ENCODE measurements at places on chromosomes 1 and 21.

GRCh38 chr1:9476790-9477463, 62.3 kb upstream of the SLC25A33 start:
- DNase-seq: peak; percentile 77

- DNase-seq: no peak
Measured at GRCh38 chr1:77977989-77978292, 931 bp downstream of the FUBP1 start.

DNA sequence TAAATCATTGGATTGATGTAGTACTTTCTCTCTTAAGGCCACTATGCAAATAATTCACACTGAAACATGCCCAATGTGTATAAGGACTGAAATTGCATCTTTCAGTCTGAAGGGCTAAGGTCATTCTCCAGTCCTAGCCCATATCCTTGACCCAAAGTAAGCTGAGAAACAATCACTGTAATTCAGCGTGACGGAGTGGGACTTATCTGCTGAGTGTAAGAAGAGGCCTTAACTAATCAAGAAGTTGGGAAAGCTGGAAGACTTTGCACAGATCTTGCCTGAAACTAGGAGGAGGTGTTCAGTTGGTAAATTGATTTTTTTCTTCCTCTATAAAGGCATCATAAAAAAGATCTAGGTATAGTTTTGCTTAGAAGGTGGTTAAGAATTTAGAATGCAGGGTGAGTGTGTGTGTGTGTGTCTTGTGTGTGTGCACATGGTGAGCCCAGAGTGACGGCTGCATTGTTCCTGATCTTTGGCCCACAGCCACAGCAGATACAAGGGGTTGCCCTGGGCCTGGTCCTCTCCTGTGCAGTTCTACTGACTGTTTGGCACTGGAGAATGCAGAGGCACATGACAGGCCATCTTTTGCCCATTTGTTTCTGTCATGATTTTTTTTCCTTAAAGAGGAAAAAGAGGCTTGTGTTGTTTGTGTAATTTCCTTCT, 13.3 kb upstream of the PPP2R5A start:
- DNase-seq: no peak

DNA sequence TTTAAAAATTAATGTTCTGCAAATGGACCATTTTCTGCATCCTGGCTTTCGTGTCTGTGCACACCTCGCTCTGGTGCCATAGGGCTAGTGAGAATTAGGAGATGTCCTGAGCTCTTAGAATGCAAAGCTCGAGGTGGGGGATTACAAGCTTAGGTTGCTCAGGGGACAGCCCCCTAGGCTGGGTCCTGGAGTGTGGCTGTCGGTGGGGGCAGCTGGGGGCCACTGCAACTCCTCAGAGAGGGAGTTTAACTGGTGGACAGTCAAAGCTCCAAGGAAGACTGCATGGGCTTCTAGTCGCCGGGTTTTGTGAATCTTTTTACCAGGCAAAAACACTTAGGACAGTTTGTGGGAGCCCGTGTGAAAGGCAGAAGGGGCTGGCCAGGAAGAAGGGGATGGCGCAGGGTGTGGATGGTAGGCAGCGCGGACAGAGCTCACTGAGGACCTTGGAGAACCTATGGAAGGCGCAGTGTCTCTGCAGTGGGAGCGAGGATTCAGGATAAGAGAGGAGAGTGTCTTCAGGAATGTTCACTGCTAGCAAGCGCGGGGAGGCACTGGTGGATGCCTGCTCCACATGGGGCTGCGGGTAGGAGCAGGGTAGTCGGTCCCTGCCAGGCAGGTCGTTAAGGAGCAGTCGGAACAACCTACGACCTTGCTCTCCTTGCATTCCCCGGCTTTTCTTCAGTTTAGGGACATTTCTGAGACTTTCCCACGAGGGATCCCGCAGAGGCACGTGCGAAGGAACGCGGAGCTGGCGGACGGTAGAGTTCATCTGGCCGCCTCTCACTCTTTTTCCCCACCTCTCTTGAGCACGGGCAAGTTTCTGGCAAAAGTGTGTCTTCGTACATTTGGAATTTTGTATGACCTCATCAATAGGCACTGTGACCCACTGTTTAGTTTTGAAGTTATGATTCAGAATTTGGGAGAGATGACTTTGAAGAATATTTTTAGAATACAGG, 12.9 kb upstream of the KCNE1 start:
- DNase-seq: peak; percentile 24

DNA sequence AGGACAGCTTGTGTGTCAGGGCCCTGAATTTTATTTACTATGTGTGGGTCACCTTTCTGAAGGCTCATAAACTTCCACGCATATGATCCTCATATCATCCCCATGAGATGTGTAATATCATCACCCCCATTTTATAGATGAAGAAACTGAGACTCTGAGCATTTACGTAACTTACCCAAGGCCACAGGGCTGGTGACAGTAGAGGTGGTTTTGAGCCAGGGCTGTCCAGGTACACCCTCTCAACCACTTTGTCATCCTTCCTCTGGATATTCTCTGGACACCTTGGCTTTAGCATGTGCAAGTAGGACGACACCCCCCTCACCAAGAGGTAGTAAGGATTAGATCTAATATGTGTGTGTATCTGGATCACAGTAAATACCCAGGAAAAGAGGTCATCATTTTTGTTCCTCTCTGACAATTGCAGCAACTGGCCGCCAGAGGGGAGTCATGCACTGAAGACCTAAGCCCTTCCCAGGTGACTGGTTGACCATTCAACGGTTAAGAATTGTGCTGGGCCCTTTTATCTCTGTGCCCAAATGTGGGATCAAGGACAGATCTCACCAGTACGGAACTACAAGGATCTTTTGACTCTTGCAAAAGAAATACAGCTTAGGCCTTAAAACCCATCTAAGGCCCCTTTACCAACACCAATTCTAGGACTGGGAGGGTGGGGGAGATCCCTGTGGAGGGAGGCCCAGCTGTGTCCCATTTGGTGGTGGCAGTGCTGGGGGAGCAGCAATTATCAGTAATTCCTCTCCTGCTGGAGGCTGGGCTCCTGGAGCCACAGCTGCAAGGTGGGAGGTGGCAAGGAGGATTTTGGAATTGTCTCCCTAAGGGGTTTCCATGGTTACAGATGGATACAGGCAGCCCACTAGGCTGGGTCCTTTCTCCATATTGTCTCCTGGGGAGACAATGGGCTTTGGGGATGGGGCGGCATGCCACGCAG, 13.7 kb upstream of the E2F2 start:
- DNase-seq: peak; percentile 67

GRCh38 chr1:154998818-154999570, 3.6 kb upstream of the ZBTB7B start:
- peak; percentile 39 for DNase-seq

GRCh38 chr1:209431813-209432442, 151.6 kb upstream of the CAMK1G start:
- DNase-seq: no peak

DNA sequence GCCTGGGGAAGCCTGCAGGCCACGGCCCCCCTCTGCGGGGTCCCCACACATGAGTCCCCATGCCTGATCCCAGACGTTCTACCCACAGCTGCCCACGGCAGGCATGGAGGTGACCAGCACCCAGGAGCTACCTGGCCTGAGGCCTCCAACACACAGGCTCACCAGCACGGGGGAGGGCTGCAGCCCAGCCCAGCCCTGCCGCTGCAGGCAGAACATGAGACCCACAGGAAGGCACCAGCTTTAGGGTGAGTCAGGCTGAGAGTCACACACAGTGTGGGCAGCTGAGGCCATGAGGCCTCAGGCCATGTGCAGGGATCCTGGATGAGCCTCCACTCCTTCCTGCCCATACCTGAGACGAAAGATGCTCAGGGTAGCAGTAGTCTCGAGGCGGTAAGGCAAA, 121.1 kb downstream of the PSMG1 start:
- DNase-seq: peak; percentile 11
